ENCODE measurements at places on chromosomes 1 and 21. TPM values are rescaled to one million over a fixed set of nuclear protein-coding genes. Genes with fewer than 3 reads are reported as not detected.

Gene PLA2G2F
- not detected for total RNA-seq

Gene FAM167B
- total RNA-seq, result 1.9 TPM

DNA sequence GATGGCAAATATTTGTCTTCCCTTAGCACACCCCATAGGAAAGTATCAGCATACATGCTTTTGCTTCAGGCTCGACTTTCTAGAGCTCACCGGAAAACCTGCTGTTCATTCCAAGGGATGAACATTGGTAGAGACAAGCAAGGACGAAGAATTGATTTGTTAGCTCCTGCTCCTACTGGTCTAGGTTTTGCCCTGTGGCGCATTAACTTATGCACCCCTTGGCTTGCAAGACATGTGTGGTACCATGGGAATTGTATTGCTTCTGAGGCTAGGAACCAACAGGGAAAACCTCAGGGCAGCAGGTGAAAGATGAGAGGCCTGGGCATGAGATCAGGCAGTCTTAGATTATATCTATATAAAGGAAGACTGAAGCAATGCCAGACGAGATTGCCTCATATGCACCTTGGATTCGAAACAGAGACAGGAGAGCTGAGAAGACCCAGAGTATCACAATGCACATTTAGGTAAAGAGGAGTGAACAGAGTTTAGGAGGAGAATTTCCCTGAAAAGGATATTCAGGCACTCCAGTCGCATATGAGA is 771.2 kb upstream of the B3GALT2 start:
- no peak overlapping the region for H3K27ac ChIP-seq
- no peaks in the 10 kb centered on the region for H3K36me3 ChIP-seq
- H3K4me3 ChIP-seq, result no peak overlapping the region
- H3K4me1 ChIP-seq, result no peaks in the 10 kb centered on the region
- DNase-seq, result no peak

- H3K4me3 ChIP-seq, result no peak overlapping the region
- H3K36me3 ChIP-seq, result no peaks in the 10 kb centered on the region
- H3K27ac ChIP-seq, result no peak overlapping the region
- no peak for DNase-seq
Measured at GRCh38 chr1:58391056-58391455, 155.5 kb downstream of the OMA1 start.

GRCh38 chr1:192940658-192941057 is 118.5 kb downstream of the UCHL5 start:
- H3K4me3 ChIP-seq, result no peak overlapping the region
- 0 out of 2 replicates have a peak, but pooled peaks cover 3% of the 10 kb centered on the region for H3K27me3 ChIP-seq
- H3K36me3 ChIP-seq, result no peaks in the 10 kb centered on the region
- no peak for DNase-seq
- H3K4me1 ChIP-seq, result no peaks in the 10 kb centered on the region

Gene ANKRD34A
- total RNA-seq, result 1.4 TPM

GRCh38 chr1:83850834-83851233 is 148.1 kb downstream of the TTLL7 start:
- no peaks in the 10 kb centered on the region for H3K4me1 ChIP-seq
- no peaks in the 10 kb centered on the region for H3K36me3 ChIP-seq
- H3K4me3 ChIP-seq, result no peak overlapping the region
- H3K27me3 ChIP-seq, result peaks cover 24% of the 10 kb centered on the region
- DNase-seq, result no peak

All from Panc1 (cell line).